ENCODE measurements at places on chromosomes 4 and X. TPM values are rescaled to one million over a fixed set of nuclear protein-coding genes. Genes with fewer than 3 reads are reported as not detected.
A peak's percentile ranks its signal among the peaks of the same experiment; 100 is the strongest.

The ZMAT1 gene
- 0.36 TPM for total RNA-seq

The RLIM gene
- 21.6 TPM for total RNA-seq

The EDA2R gene
- total RNA-seq, result 0.72 TPM

The FRG2 gene
- not detected for total RNA-seq

The SLC7A11 gene
- total RNA-seq, result 16.3 TPM

The PGM2 gene
- 114 TPM for total RNA-seq

- peak; percentile 65 for ATAC-seq
Measured at GRCh38 chr4:176789955-176790354, 2.8 kb downstream of the VEGFC start.

GRCh38 chrX:41722816-41723618 is 964 bp upstream of the GPR82 start:
- no peak for ATAC-seq

DNA sequence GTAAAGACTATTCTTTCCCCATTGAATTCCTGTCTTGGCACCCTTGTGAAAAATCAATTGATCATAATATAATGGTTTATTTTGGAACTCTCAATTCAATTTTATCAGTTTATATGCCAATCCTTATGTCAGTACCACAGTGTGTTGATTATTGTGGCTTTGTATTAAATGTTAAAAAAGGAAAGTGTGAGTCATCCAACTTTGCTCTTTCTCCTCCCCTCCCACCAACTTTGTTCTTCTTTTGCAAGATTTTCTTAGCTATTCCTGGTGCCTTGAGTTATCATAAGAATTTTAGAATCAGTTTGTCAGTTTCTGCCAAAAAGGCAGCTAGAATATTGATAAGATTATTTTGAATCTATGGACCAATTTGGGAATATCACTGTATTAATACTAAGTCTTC is 11.2 kb upstream of the RNF175 start:
- no peak for ATAC-seq

- no peak for ATAC-seq
Measured at GRCh38 chr4:185101354-185101890, 41.6 kb upstream of the SLC25A4 start.

GRCh38 chr4:7161721-7162214 is 30.6 kb upstream of the SORCS2 start:
- ATAC-seq, result no peak

- no peak for ATAC-seq
Measured at GRCh38 chr4:85703096-85703495, 228.1 kb downstream of the ARHGAP24 start.

DNA sequence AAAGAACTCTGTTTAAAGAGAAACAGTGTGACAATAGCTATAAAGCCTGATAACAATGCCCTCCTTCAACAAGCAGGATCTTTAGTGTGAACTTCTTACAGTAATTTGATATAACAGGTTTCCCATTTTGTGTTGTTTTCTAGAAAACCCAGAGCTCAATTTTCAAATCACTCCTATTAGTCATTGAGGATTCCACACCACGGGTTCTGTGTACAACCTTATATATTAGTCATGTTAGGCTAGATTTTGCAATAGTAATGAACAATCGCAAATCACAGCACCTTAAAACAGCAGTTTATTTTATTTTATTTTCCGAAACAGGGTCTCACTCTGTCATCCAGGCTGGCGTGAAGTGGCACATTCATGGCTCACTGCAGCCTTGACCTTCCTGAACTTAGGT is 1020.9 kb upstream of the INTU start:
- no peak for ATAC-seq

GRCh38 chr4:183618681-183619080 is 40.3 kb downstream of the RWDD4 start:
- no peak for ATAC-seq

- ATAC-seq, result no peak
Measured at GRCh38 chrX:97637289-97637688, 753.6 kb downstream of the RPA4 start.

GRCh38 chr4:145552181-145552822 is 66.9 kb upstream of the MMAA start:
- no peak for ATAC-seq

- ATAC-seq, result no peak
Measured at GRCh38 chr4:142016031-142016430, 379.6 kb downstream of the IL15 start.

Data from esophagus mucosa (tissue), 1 donor.